ENCODE measurements at places on chromosomes 5 and 9.

DNA sequence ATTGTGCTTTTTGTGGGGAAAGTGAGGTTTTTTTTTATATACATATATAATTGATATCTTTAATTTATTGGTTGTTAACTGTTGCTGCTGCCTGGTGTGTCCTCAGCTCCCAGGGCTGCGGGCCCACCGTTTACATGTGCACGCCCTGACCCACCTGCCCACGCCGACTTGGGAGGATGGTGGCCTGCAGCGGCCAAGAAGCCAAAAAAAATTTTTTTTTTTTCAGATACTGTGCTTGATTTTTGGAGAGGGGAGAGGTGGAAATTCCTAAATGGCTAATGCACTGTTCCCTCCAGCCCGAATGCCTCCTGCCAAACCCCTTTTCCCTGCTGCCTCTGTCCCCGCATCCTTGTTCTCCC is 32.0 kb upstream of the HMCN2 start:
- no peak for DNase-seq

DNA sequence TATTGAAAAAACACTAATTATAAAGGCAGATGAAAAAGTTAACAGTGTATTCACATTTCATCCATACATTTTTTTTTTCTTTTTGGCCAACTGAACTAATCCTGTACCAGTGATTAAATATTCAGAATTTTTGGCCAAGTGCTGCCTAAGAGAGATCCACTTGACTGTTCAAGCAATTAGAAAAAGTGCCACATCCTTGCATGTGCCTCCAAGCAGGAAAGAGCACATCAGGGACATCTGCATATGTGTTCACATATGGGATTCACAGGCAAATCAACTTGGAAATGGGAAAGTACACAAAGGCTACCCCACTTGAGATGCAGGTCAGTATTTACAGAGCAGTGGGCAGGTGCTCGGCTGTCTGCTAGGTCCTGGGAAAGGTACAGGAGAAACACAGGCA is 163.3 kb upstream of the LHFPL2 start:
- DNase-seq, result peak; percentile 65

GRCh38 chr9:17013010-17013409 is 121.8 kb upstream of the CNTLN start:
- DNase-seq, result no peak

GRCh38 chr5:75509956-75510355 is 1.5 kb downstream of the CERT1 start:
- no peak for DNase-seq

DNA sequence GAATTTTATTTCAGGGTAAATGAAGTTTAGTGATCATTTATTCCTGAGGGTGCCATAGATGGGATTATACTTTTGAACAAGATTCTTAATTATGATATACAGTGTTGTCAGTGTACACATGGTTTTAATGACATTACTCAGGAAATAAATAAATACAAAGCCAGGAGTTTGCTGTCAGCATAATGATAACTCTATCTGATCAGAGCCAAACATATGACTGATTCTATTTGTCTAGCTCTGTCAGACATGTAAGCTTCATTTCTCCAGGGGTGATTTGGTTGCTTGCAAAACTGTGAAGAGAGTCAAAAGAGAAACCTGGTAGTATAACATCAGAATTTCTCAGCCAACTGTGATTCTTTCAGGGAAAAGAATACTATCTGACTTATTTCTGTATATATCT is 1425.8 kb upstream of the C9orf72 start:
- no peak for DNase-seq

DNA sequence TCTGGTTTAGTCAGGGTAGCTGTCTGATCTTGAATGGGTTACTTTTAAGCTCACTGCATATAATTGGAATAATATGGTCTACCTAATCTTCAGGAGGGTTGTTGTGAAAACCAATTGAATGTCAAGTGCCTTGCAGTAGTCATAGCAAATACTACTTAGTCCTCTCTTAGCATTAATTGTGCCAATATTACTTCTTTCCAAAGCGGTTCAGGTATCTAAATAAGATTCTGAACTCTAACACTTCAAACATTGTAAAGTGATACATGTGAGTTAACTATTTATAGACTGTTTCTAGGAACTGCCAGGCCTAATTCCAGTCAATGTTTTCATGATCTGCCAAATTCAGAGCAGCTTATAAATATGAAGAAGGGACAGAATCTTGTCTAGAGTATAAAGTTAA is 140.2 kb downstream of the SH3GL2 start:
- no peak for DNase-seq

- no peak for DNase-seq
Measured at GRCh38 chr5:163773226-163773625, 267.8 kb downstream of the MAT2B start.

- no peak for DNase-seq
Measured at GRCh38 chr5:94776167-94776566, 157.7 kb downstream of the SLF1 start.

DNA sequence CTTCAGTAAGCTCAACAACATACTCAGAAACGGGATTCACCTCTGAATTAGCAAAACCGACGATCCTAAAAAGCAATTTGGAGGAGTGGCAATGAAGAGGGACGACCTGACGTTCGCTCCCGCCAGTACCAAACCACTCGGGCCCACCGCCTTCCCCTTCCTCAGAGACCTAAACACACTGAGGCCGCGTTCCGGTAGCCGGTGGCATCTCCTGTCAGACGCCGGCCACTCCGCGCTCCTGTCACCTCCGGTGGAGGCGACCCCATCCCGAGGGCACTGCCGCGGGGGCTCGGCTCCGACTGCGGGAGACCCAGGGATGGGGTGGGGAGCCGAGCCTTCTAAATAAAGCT is 617 bp downstream of the PPP6C start:
- no peak for DNase-seq

GRCh38 chr9:126971261-126971660 is 56.7 kb downstream of the RALGPS1 start:
- DNase-seq, result no peak

DNA sequence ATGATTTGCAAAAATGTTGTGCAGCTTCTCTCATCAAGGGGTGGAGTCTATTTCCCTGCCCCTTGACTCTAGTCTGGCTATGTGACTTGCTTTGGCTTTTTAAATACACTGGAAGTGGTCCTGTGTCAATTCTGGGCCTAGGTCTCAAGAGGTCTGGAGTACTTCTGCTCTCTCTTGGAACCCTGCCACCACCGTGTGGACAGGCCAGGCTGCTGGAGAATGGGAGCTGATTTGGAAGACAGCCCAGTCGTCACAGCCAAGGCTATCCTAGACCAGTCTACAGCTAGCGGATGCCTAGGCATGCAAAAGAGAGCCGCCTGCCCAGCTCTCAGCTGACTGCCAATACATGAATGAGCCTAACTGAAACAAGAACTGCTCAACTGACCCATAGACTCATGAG is 56.7 kb upstream of the CLINT1 start:
- DNase-seq, result peak; percentile 77

GRCh38 chr5:150846654-150847333 is 473 bp downstream of the IRGM start:
- no peak for DNase-seq

DNA sequence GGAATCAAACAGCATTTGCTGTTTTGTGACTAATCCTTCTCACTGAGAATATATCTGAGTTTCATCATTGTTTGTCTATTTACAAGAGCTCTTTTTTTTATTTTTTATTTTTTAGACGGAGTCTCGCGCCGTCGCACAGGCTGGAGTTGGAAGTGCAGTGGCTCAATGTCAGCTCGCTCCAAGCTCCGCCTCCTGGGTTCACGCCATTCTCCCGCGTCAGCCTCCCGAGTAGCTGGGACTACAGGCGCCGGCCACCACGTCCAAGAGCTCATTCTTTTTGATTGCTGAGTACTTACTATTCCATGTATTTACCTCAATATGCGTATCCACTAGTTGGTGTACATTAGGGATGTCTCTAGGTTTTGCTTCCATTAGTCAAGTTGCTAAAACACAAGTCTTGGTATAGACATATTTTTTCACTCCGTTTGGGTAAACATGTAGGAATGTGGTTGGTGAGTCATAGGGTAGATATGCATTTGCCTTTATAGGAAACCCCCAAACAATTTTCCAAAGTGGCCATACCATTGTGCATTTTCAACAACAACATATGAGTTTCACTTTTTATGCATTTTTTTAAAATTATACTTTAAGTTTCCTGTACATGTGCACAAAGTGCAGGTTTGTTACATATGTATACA is 1005.0 kb upstream of the CDH10 start:
- DNase-seq, result no peak

DNA sequence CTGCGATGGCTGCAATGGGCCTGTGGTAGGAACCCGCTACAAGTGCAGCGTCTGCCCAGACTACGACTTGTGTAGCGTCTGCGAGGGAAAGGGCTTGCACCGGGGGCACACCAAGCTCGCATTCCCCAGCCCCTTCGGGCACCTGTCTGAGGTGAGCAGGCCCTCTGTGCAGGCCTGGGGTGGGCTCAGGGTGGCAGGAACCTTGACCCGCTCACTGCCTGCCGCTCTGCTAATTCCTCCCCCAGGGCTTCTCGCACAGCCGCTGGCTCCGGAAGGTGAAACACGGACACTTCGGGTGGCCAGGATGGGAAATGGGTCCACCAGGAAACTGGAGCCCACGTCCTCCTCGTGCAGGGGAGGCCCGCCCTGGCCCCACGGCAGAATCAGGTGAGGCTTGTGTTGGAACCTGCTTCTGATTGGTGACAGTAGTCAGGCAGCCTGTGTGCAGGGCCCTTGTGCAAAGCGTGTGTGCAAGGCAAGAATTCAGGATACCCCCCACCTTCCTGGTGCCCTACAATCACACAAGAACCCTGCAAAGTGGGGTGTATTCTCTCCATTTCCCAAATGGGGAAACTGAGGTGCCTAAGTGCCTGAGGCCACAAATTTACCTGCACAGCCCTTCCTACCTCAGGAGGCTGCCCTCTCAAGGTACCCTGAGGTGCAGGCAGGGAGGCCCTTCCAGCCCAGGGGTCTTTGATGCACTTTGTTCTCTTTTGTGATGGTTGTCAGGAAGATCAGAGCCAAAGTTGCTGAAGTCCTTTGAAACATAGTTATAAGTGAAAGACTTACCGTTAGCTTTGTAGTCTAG is 3.4 kb downstream of the SQSTM1 start:
- DNase-seq, result no peak

DNA sequence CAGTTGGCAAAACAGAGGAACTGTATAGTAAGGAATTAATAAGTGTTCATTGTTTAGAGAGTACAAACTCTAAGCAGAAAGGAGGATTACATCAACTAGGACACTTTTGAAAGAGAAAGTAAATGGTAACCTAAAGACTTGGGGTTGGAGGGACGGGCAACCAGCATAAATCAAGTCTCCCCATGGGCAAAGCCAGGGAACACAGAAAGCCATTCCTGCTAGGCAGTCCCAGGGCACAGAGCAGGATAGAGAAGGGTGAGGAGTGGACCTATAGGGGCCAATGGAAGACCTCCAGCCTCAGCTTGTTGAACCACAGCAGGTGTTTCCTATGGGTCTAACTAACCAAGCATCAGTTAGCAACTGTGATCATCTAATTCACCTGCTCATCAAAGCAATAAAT is 9.2 kb upstream of the ERAP1 start:
- DNase-seq, result no peak

Data from left forelimb (tissue), 1 donor.